Keratinocyte (primary cell): ENCODE measurements at places on chromosomes 12 and 14.

- DNase-seq = no peak
Observed at GRCh38 chr12:26971963-26972362, 33.7 kb downstream of the FGFR1OP2 start.

DNA sequence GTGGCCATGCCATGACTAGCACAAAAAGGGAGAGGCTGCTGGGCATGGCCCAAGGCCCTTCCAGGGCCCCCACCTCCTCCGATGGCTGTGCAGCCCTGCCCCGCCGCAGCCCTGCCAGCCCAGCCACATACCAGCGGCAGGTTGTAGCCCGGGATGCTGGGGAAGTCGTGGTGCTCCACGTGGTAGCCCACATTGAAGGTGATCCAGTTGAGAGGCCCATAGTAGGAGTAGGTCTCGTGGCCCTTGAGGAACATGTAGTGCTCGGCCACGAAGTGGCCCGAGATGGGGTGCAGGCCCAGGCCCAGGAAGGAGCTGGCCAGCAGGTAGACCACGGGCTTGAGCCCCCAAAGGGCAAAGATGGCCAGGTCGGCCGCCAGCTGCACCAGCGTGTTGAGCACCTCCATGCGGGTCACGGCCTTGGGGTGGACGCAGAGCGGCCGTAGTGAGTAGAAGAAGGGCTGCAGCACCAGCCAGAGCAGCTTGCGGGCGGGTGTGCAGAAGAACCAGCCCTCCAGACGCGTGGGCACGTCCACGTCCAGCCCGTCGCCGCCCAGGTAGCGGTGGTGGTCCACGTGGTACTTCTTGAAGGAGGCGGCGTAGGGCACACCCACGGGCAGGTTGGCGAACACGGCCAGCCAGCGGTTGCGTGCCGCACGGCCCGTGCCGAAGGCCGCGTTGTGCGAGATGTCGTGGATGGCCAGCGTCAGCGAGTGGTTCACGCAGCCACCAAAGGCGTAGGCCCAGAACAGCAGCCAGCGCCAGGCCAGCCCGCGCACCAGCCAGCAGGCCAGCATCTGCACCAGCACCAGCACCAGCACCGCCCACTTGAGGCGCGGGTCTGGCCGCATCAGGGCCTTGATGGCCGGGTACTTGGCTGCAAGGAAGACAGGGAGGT, 10.4 kb downstream of the DEGS2 start:
- DNase-seq = no peak

DNA sequence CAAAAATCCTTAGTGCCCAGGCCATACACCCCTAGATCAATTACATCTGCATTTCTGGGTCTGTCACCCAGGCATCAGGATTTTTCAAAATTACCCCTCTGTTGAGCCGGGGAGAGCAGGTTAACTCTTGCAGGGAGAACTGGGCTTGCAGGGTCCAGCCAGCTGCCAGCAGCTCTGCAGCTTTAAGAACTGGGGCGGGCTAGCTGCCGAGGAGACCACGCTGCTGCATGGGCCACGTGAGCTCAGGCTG, at the start of gene DGLUCY:
TSS of gene DGLUCY (plus strand) at position 245 of the 250 bp plus-strand sequence. CDS start 46,222 bp downstream, outside the sequence.
- DNase-seq = no peak

GRCh38 chr14:102180248-102180998, 40.7 kb downstream of the WDR20 start:
- no peak for DNase-seq

GRCh38 chr12:44835641-44836379, 40.3 kb downstream of the NELL2 start:
- peak; percentile 9 for DNase-seq

- no peak for DNase-seq
Observed at GRCh38 chr12:20269337-20270067, 98.8 kb upstream of the PDE3A start.

GRCh38 chr14:22420598-22421186, 168.3 kb downstream of the DAD1 start:
- DNase-seq = no peak

GRCh38 chr12:103691063-103691462, 104.0 kb downstream of the STAB2 start:
- no peak for DNase-seq

DNA sequence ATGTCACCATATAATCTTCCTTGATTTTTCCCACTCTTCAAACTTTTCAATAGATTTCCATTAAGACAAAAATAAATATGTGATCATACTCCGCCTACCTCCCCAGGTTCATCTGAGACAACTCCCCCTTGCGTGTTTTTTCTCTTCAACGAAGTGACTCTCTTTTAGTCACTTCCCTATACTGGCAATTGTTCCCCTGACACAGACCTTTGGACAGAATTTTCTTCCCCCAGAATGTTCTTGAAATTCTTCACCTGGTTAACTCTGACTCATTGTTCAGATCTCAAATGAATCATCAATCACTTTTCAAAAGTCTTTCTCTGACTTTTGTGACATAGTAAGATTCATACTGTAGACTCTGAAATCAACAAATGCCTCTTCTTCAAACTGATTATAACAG, 727.3 kb upstream of the LMO3 start:
- DNase-seq = no peak

DNA sequence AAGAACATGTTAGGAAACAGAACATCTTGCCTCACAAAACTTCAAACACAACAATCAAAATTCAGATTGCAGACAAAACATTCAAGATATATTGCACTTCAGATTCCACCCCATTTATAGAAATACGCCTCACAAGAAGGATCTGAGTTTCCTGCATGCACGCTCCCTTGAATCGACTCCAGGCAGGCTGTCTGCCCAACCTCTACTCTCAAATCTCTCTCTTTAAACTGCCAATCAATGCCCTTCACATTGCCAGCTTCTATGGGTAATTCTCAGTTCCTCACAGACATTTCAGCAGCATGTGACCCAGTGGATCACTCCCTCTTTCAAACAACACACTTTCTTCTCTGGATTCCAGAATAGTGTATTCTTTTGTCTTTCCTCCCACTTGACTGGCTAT, 184.1 kb downstream of the PRKD1 start:
- DNase-seq = no peak

DNA sequence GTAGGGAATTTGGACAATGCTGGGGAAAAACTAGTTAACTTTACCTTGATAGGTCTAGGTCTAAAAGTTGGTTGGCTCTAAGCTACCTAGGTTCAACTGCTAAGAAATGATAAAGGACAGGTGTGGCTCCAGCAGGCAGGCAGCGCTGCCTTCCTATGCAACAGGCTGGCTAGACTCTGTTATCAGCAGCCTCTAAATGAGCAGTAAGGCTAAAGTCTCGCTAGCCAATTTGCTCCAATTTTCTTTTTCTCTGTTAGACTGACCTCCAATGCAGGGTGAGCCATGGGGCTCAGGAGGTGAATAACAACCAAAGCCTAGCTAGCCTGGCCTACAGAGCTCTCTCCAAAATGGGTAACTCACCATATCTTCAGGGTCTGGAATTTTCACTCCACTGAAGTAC, 26.5 kb downstream of the DMAC2L start:
- no peak for DNase-seq

- DNase-seq = no peak
Observed at GRCh38 chr12:105331805-105332251, 1.3 kb downstream of the C12orf75 start.

- no peak for DNase-seq
Observed at GRCh38 chr14:56855891-56856461, 45.7 kb upstream of the OTX2 start.

GRCh38 chr12:4424422-4424821, 21.2 kb downstream of the FGF6 start:
- DNase-seq = no peak

DNA sequence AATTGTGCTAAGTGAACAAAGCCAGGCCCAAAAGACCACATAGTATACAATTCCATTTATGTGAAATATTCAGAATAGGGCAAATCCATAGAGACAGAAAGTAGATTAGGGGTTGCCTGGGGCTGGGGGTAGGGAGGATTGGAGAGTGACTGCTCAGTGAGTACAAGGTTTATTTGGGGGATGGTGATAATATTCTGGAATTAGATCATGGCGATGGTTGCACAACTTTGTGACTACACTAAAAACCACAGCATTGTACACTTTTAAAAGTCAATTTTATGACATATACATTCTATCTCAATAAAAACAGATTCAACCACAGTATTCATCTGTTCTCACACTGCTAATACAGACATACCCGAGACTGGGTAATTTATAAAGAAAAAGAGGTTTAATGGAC, 68.7 kb upstream of the MAP1LC3B2 start:
- no peak for DNase-seq

DNA sequence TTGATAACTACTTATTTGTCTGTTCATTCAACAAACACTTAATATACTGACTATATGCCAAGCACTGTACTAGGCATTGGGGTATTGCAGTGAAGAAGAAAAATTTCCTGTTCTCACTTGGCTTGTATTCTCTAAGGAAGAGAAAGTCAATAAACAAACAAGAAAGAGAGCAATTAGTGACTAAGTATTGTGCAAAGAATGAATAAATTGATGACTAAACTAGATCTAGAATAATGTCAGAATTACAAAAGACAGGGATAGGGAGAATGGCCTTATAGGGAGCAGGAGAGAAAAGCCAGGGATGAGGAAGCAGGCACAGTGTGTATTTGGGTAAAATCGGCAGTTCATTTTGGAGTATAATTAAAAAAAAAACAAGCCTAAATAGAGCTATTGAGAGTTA, 4.2 kb upstream of the LIN7A start:
- no peak for DNase-seq

GRCh38 chr12:7678744-7679143, 13.0 kb upstream of the APOBEC1 start:
- no peak for DNase-seq

GRCh38 chr12:49636979-49637755, 13.8 kb downstream of the PRPF40B start:
- no peak for DNase-seq

DNA sequence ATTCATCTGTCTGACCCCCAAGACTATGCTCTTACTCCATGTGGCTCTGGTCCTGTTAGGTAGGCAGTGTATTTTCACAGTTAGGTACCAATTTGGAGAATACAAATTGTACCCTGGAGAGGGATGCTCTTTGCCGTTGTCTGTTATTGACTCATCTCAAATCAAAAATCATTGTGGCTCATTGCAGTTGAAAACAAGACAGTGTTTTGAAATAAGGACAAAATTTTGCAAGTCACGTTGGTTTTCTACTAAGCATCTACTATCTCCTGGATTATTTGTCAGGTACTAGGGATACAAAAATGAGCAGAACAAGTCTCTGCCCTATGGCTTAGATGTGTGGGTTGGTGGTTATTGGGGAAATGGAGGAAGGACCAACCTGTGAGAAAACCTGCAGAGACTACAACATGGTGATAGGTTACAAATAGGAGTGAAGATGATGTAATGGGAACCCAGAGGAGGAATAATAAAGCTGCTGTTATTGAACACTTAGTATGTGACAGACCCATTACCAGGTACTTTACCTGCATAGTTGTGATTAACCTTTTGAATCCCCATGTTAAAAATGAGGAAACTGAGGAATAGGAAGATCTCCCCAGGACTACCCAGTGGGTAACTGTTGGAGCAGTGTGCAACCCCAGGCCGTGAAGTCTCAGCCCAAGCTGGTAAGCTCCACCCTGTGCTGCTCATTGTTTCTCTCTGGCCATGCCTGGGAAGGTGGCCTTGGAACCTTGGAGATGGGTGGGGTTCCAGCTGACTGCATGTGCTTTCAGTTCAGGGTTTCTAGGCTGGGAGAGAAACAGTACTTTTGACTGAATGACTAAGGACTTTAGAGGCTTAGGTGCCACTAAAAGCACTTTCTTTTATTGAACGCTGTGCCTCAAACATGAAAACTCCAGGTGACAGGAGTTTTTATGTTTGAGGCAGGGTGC, 72.9 kb upstream of the SRSF5 start:
- no peak for DNase-seq

GRCh38 chr12:125453751-125454150, 388.5 kb downstream of the AACS start:
- DNase-seq = no peak

DNA sequence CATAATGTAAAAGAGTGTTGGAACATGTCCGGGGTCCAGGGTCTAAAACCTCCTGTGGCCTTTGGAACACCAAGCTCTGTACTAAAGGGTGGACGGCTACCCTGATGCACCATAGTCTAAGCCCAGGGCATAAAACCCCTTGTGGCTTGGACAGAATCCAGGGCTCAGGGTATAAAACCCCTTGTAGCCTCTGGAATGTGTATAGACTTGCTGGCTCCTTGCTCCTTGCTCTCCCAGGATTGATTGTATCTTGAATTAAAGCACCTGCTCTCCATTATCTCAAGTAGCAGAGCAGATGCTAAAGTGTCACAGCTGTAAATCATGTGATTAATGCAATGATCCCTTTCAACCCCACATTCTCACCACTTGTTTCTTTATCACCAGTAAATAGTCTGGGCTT, 556.5 kb downstream of the LRFN5 start:
- no peak for DNase-seq

GRCh38 chr14:56394826-56395530, 184.6 kb upstream of the TMEM260 start:
- DNase-seq = no peak

DNA sequence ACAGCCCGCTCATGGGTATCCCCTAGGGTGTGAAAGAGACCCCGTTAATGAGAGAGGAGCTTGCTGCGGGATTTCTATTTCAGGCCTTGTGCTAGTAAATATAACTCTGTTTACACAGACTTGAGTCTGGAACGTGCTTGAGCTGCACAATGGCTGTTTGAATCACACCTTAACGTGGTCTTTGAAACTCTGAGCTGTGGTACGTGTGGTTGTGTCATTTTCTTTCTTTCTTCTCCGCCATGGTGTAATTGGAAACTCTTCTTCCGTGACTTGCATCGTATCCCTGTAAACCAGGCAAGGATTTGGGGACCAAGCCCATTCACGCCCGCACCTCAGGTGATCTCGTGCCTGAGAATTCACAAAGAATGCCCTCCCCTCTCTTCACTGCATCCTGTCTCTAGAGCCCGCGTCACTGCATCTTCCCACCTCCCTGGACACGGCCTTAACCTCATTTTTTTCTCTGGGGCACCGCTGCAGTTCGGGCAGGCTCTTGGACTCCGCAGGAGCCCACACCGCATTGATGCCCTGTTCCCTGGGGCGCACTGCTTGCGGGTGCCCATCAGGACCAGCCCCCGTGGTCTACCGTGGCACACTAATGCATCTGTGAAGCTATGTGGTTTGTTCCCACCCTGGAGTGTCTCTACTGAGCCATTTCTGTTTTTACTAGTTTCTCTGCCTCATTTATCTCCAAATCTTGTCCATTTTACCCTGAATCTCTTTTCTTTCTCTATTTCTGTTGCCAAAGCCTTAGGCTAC, 78.4 kb upstream of the PARP11 start:
- no peak for DNase-seq

DNA sequence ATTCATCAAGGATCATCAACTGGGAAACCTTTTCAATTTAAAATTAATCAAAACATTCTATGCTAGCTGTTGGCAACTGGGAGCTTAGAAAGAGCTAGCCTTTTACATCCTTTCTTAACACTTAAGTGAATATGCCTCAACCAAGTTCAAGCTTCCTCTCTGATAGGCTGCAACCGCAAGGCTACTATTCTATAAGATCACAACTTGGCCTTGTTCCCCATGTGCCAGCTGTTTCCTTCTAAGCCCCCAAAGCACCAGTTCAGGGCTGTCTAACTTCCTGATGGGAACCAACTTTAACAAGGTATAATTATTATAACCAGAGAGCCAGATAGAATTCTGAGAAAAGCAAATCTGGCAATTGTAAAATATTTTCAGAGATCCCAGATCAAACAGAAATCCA, 37.0 kb downstream of the KCNC2 start:
- no peak for DNase-seq

- DNase-seq = no peak
Observed at GRCh38 chr14:87643005-87643404, 350.0 kb downstream of the GALC start.

GRCh38 chr12:5909560-5909959, 35.5 kb downstream of the ANO2 start:
- DNase-seq = no peak
